HAP-1 (cell line): ENCODE measurements at places on chromosomes 11 and 22.

DNA sequence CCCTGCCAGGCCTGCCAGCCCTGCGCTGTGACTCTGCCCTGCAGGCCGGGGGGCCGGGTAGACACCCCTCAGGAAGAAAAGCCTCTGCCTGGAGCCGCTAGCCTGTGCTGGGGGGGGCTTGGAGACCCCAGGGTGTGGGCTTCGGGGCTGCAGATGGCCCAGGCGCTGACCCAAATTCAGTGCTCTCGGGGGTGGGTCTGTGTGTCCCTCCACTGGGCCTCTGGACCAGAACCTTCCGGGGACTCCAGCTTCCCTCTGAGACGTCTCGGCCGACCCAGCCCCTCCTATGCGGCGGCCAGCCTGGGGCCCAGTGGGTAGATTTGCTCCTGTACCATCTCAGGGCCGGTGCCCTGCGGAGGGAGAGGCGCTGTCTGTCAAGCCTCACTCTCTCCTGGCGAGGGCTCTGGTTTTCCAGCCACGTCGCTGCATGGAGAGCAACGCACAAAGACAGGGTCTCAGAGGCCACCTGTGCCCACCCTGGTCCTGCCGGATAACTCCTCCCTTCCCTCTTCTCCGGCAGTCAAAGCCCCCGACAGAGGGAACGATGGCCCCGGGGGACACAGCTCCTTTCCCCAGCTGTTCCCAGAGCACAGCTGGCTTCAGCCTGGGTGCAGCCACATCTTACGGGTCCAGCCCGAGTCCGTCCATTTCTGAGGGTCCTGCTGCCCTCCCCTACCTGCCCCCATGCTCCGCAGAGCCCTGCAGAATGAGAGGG is 40.1 kb upstream of the TOLLIP start:
- no peak for DNase-seq

- no peak for DNase-seq
Measured at GRCh38 chr22:30744224-30744623, 49.5 kb downstream of the OSBP2 start.

GRCh38 chr11:113199866-113200265 is 114.5 kb upstream of the TTC12 start:
- no peak for DNase-seq

- DNase-seq, result no peak
Measured at GRCh38 chr11:68842427-68843051, 823 bp upstream of the CPT1A start.

GRCh38 chr22:23119494-23120414 is 22.0 kb downstream of the RSPH14 start:
- no peak for DNase-seq

DNA sequence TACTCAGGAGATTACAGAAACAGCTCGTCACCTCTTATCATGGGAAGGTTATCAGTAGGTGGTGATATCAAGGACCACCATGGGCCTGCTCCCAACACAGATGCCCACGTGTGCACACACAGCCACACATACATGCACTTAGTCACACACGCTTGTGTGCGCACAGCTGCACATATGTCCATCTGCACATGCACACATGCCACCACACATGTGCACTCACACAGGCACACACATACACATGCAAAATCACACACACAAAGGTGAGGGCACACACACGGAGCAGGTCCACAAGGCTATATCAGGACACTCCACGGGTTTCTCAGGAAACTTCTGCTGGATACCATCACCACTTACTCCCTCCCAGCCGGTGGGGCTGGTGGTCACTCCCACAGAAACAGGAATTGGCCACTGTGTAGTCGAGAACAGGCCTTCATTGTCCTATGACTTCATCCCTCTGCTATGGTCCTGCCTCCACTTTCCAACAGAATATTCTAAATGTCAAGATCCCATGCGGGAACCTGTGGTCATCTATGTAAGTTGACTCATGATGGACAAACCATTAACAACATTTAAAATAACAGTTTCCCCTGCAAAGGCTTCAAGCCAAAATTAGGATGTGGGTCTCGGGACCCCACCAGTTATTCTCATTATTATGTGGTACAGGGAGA is 2.2 kb downstream of the C11orf24 start:
- no peak for DNase-seq

DNA sequence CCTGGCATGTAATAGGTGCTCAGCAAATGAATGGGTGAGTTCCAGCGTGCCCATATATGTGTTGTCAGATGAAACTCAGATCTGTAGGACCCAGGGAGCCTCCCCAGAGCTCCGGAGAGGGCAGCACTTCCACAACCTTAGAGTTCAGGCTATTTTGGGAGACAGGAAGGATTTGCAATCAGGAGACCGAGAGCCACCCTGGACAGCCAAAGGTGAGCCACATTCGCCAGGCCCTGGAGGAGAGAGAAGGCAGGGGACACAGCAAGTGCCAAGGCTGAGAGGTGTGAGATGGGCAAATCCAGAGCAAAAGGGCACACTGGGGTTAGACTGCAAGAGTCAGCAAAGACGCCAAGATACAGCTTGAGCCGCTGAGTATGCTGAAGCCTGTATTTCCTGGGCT is 66.4 kb downstream of the CD82 start:
- no peak for DNase-seq
